ENCODE measurements at places on chromosomes 3 and 15. TPM values are rescaled to one million over a fixed set of nuclear protein-coding genes. Genes with fewer than 3 reads are reported as not detected.

DNA sequence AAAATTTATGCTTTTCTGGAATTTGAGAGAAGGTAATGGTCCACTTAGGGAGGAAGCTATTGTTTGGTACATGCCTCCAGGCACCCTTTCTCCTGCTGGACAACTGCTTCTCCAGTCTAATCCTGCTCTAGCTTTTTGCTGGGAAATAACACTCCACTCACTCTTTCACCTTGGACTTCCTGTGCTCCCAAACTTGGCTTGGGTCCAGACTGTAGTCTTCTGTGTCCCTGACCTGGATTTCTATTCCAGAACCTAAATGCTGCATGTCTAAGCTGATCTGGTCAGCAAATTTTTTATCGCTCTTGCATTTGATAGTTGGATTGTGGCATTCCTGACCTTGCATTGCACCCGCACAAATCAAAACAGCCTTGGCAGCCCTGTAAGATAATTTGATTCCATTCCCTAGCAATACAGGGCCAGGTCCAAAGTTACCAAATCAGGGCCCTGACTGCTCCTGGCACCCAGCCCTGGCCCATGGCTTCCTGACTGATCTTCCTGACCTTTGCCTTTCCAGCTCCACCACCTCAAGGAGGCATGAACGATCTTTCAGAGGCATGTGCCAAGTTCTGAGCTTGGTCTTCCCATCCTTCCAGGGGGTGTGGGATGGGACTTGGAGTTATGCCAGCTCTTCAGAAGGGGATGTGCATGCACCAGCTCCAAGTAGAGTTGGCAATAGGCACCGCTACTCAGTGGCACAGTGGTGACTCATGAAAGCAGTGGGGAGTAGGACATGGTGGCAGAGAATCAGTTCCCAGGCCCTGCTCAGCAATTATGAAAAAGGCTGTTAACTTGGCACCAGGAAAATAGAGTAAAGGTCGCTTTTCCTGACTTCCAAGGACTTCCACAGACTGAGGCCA, 43.9 kb upstream of the GOLGA8J start:
- H3K4me1 ChIP-seq: no peaks in the 10 kb centered on the region
- H3K27me3 ChIP-seq: no peaks in the 10 kb centered on the region
- H3K27ac ChIP-seq: no peak overlapping the region
- no peaks in the 10 kb centered on the region for H3K36me3 ChIP-seq
- no peak for DNase-seq

DNA sequence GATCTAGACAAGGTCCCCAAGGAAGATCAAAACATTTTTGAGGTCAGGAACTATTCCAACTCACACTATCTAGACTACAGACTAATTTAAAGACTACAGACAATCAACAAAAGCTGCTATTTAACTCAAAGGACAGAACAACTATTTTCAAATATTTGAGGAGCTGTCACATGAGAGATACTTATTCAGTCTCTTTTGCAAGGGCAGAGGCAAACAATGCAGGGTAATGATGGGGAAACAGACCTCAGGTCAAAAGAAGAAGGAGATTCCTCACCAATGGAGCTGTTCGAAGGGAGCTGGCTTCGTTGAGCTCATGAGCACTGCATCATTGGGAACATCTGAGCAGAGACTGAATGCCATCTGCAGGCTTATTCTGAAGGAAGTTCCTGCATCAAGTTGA, 231.9 kb downstream of the DTWD1 start:
- no peaks in the 10 kb centered on the region for H3K4me1 ChIP-seq
- H3K4me3 ChIP-seq: no peak overlapping the region
- DNase-seq: no peak
- H3K27ac ChIP-seq: no peak overlapping the region
- H3K27me3 ChIP-seq: no peaks in the 10 kb centered on the region
- H3K36me3 ChIP-seq: no peaks in the 10 kb centered on the region

DNA sequence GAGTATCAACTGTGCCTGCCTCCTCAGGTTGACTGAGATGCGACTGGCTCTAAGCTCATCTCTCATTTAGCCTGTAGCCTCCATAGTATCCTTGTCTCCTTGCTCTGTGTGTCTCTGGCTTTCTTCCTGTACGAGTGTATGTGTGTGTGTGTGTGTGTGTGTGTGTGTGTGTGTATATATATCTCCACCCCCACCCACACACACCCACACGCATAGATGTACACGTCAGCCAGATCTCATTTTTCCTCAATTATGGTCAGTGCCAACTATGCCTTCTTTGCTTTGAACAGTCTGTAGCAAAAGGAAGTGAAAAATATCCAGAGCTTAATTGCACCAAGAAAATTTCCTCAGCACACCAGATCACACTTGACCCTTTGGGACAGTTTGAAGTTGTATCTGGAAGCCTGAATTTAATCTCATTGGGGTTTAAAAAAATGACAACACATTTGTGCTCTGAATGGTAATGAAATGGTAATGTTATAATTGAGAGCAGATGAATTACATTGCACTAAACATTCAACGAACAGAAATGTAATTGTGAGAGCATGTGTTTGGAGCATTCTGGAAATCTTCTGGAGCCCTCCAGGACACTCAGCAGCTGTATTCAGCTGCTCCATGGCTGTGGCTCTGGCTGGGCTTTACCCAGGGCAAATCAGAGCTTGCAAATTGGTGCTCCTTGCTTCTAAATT, 63.6 kb downstream of the RYR3 start:
- no peak overlapping the region for H3K27ac ChIP-seq
- no peaks in the 10 kb centered on the region for H3K36me3 ChIP-seq
- H3K4me1 ChIP-seq: peaks cover 10% of the 10 kb centered on the region
- no peaks in the 10 kb centered on the region for H3K27me3 ChIP-seq

DNA sequence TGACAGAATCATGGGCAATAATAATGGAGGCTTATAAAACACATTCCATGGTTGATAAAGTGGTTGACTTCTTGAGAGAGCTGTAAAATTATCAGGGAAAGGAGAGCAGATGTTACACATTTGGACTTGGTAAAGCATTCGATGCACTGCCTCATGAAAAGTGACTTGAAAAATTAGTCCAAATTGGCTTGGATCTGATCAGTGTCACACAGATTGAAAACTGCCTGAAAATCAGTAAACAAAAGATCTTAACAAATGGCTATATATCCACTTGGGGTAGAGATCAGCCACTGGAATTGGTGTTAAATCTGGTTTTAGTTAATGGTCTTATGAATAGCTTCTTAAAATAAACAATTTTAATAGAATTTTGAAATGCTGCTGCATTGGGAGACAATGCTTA, 20.3 kb downstream of the SHOX2 start:
- peaks cover 12% of the 10 kb centered on the region for H3K27me3 ChIP-seq
- H3K36me3 ChIP-seq: no peaks in the 10 kb centered on the region
- no peaks in the 10 kb centered on the region for H3K4me1 ChIP-seq
- H3K27ac ChIP-seq: no peak overlapping the region
- DNase-seq: no peak

- no peak for DNase-seq
- H3K4me1 ChIP-seq: no peaks in the 10 kb centered on the region
- no peaks in the 10 kb centered on the region for H3K27me3 ChIP-seq
- no peak overlapping the region for H3K27ac ChIP-seq
- no peak overlapping the region for H3K4me3 ChIP-seq
Measured at GRCh38 chr3:196931828-196932587, 10.3 kb downstream of the NCBP2 start.

DNA sequence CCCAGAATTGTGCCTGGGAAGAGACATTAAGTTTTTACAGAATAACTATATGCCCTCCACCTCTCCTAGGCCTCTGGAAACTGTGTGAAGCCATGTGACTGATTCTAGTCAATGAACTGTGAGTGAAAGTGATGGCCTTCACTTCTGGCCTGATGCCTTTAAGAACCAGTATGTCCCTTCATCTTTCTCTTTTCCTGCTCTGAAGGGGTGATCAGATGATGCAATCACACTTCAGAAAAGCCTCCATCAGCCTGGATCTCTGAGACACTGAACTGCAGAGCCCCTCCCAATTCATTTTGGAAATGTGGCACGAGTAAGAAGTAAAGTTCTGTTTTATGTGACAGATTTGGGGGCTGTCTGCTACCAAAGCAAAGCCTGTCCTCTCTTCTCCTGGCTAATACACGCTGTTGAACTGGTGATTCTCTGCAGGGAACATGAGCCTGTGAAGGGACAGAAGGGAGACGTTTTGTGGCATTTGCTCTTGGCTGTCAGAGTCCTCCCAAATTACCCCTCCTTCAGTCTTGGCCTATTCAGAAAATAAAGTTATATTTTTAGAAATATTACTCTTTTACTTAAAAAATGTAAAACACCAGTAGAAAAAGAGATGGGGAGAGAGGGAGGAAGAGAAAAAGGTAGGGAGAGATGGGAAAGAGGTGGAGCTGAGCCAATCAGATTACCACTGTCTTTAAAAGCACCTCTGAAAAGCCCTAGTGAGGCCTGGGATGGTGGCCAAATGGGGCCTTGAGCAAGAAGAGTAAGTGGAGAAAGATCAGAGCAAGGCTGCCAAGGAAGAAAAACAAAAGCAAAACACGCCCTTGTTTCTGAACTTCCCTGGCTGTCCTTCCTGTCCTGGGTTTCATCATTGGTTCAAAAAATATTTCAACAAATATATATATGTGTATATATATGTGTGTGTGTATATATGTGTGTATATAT, 40.9 kb upstream of the RYK start:
- peak; percentile 92 for DNase-seq
- H3K27me3 ChIP-seq: no peaks in the 10 kb centered on the region
- H3K4me1 ChIP-seq: peaks cover 8% of the 10 kb centered on the region
- H3K36me3 ChIP-seq: no peaks in the 10 kb centered on the region
- H3K4me3 ChIP-seq: no peak overlapping the region

GRCh38 chr3:126525853-126526667, 2.1 kb downstream of the CHST13 start:
- no peak overlapping the region for H3K4me3 ChIP-seq
- H3K36me3 ChIP-seq: no peaks in the 10 kb centered on the region
- H3K4me1 ChIP-seq: peaks cover 7% of the 10 kb centered on the region
- no peaks in the 10 kb centered on the region for H3K27me3 ChIP-seq

GRCh38 chr3:11128682-11129632, 25.3 kb upstream of the HRH1 start:
- H3K27me3 ChIP-seq: no peaks in the 10 kb centered on the region
- no peaks in the 10 kb centered on the region for H3K4me1 ChIP-seq
- DNase-seq: no peak

DNA sequence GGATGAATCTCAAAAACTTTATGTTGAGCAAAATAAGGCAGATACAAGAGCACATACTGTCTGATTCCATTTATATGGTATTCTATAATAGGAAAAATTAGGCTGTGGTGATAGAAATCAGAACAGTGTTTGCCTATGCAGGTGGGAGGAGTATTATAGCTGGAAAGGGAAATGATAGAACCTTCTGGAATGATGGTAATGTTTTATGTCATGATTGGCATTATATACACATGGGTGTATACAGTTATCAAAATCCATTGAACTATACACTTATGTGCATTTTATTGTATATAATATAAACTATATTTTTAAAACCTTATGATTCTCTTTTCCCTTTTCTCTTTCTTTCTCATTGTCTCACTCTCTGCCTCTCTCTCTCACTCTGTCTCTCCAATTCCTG, 156.1 kb downstream of the THSD4 start:
- H3K4me3 ChIP-seq: no peak overlapping the region
- no peak overlapping the region for H3K27ac ChIP-seq
- DNase-seq: no peak

DNA sequence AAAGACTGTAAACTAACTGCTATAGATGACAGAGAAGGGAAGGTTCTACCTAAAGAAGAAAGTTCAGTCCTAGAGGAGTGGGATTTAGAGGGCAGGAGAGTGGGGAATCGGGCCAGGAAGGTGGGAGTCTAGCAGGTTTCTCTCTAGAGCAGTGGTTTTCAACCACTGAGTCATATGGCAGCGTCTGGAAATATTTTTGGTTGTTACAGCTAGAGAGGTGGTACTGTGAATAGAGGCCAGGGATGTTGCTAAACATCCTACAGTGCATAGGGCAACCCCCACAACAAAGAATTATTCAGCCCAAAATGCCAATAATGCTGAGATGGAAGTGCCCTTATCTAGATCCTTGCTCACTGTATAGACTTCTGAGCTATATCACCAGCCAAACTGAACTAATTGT, 28.7 kb downstream of the ATP1B3 start:
- DNase-seq: no peak
- H3K27ac ChIP-seq: no peak overlapping the region
- no peaks in the 10 kb centered on the region for H3K27me3 ChIP-seq
- H3K4me1 ChIP-seq: no peaks in the 10 kb centered on the region

- no peak for DNase-seq
- no peak overlapping the region for H3K4me3 ChIP-seq
- H3K4me1 ChIP-seq: peaks cover 36% of the 10 kb centered on the region
Measured at GRCh38 chr15:58545307-58546065, 113.7 kb downstream of the LIPC start.

DNA sequence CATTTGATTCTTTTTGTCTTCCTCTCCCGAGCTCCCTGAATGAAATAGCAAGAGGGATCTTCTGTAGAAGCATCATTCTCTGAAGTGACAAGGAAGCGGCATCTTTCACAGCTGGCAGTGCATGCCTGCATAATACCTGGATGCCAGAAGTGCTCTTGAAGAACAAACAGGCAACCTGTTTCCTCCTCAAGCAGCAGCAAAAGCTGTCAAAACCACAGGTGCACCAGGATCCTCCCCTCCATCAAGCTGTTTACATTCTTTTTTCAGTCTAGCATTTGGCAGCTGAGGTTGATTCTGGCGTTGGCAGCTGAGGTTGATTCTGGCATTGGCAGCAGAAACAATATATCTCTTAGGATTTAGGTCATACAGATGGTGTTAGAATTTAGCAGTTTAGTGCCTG, 979.0 kb downstream of the TUSC7 start:
- no peak overlapping the region for H3K27ac ChIP-seq
- H3K36me3 ChIP-seq: no peaks in the 10 kb centered on the region
- DNase-seq: no peak
- no peaks in the 10 kb centered on the region for H3K4me1 ChIP-seq
- H3K4me3 ChIP-seq: no peak overlapping the region

DNA sequence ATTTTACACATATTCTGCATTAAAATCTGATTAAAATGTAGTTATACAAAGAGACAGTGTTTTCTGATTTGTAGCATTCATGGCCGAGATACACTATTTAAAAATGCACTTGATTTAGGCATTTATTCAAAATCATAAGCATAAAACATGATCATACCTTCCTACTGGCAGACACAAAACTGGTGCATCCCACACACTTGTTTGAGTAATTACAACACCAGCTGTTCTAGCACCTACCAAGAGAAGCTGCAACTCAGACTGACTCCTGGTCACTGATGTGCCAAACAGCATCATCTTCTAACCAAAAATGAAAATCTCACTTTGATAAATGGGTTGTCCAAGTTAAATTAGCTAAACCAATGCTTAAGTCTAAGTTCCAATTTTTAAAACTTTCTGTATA, 262.7 kb upstream of the NSMCE3 start:
- no peaks in the 10 kb centered on the region for H3K4me1 ChIP-seq
- no peak for DNase-seq
- no peaks in the 10 kb centered on the region for H3K36me3 ChIP-seq
- no peak overlapping the region for H3K4me3 ChIP-seq
- H3K27me3 ChIP-seq: no peaks in the 10 kb centered on the region

Gene SLC38A3
- 7.1 TPM for total RNA-seq

Gene NR1I2
- total RNA-seq: 0.18 TPM

Gene CRABP1
- not detected for total RNA-seq

Gene SAMMSON
- total RNA-seq: not detected

Gene SLC9C1
- total RNA-seq: not detected

Gene EAF2
- total RNA-seq: 3.8 TPM

Gene CTXND1
- 0.07 TPM for total RNA-seq

Gene EOMES
- not detected for total RNA-seq

Gene HDC
- total RNA-seq: not detected

Gene VWA5B2
- total RNA-seq: not detected

Gene ATP1B3
- total RNA-seq: 16.2 TPM
